ENCODE measurements at places on chromosomes 6 and 20.

GRCh38 chr6:50657513-50657912 is 55.8 kb upstream of the TFAP2D start:
- no peak for DNase-seq

DNA sequence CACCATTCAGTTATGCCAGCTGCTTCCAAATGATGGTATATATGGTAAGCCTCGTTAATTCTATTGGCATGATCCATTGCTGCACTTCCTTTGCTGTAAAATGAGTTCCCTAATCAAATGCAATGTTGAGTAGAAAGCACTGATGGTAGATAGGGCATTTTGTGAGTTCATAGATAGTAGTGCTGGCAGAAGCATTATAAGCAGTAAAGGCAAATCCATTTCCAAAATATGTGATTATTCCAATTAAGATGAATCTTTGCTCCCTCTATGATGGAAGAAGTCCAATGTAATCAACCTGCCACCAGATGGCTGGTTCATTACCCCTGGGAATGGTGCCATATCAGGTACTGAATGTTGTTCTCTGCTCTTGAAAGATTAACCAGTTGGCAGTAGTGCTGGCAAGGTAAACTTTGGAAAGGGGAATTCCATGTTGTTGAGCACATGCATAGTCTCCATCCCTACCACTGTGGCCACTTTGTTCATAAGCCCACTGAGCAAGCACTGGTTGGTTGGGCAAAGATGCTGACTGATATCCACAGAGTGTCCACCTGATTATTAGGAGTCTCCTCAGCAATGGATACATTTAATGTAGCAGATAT is 5.6 kb upstream of the TBPL1 start:
- DNase-seq: no peak

- no peak for DNase-seq
Measured at GRCh38 chr6:95530176-95530819, 47.0 kb upstream of the MANEA start.

- DNase-seq: peak; percentile 2
Measured at GRCh38 chr6:63504777-63505384, 67.4 kb upstream of the LOC128125822 start.

DNA sequence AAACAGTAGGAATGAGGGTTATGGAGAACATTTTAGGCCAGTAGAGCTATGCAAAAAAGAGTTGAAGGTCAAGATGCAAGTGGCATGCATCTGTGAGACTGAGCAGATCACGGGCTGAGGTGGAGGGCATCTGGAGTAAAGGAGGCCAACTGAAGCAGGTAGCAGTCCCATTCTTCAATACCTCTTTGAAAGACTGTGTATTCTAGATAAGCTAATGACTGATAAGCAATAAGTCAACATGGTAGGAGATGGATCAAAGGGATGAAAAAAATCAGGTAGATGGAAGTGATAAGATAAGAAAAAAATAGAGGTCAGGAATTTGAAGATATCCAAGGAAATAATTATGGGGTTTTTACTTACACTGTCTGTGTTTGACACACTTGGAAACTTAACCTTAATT is 55.6 kb downstream of the ARMC2 start:
- no peak for DNase-seq

- no peak for DNase-seq
Measured at GRCh38 chr20:57877131-57877824, 167.5 kb upstream of the PMEPA1 start.

GRCh38 chr6:41464481-41464880 is 81.7 kb upstream of the FOXP4 start:
- DNase-seq: peak; percentile 73

DNA sequence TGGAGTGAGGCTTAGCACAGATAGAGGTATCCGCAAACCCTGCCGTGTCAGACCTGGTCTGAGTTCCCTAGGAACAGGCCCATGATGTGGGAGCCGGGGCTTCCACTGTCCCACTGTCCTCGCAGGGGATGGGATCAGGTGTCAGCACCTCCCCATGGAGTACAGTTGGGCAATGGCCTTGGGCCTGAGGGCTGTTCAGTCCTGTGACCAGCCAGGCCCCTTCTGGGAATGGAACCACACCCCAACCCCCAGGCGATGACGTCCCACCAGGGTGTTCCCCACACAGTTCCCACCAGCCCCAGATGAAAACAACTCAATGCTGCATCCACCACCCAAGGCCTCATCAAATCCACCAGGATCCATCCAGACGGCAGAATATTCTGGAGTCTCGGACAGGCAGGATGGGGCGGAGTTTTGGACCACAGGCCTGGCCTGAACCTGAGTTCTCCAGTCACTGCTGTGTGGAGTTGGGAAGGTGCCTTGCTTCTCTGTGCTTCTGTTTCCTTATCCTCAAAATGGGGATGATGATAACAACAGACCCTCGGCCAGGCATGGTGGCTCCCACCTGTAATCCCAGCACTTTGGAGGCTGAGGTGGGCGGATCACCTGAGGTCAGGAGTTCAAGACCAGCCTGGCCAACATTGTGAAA is 62.2 kb downstream of the UBE2V1 start:
- no peak for DNase-seq

GRCh38 chr6:2884804-2885203 is 18.3 kb downstream of the SERPINB9 start:
- no peak for DNase-seq

DNA sequence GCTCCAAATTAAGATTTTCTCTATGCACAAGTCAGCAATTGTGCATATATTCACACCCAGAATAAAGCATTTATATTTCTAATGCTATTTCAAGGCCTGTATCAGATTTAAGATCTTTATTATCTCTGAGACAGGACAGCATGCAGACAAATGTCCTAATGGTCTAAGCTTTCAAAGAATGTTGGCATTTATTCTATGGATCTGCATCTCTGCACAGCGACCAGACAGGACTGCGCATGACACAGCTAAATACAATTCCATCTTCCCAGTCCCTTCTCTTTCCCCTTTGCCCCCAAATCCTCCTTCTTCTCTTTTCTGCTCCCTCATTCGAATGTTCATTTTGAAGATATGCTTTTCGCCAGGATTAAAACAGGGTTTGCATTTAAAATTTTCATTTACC is 478.5 kb downstream of the PKHD1 start:
- DNase-seq: peak; percentile 5

GRCh38 chr20:6282642-6283041 is 159.8 kb upstream of the FERMT1 start:
- no peak for DNase-seq

DNA sequence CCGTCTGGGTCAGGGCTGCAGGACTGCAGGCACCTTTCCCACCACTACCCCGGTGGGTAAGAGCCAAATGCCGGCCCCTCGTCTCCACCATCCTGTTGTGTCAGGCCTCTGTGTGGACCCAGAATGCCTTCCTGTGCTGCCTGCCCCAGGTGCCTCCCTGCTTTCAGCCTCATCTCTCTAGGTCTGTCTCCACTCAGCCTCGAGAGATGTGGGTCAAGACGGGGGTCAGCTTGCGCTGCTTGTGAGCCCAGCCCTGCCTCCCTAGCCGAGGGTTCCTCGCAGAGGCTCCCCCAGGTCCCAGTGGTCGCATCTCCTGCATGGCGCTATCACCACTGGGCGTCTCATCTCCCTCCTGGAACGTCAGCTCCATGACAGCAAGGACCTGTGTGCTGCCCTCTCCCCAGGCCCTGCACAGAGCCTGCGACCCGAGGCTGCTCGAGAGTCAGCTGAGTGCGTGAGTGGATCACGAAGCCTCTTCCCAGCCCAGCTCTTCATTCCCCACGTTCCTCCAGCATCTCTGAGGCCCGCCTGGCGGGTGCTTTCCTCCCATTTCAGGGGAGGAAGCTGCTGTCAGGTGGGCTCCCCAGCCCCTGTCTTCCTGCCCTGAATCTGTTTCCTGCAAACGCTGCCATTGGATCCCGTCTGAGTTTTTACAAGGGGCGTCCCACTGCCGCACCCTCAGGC is 38.7 kb upstream of the ZBP1 start:
- no peak for DNase-seq

- DNase-seq: no peak
Measured at GRCh38 chr6:165652766-165653165, 10.3 kb downstream of the PDE10A start.

- no peak for DNase-seq
Measured at GRCh38 chr20:1946762-1947534, 46.9 kb downstream of the PDYN start.

DNA sequence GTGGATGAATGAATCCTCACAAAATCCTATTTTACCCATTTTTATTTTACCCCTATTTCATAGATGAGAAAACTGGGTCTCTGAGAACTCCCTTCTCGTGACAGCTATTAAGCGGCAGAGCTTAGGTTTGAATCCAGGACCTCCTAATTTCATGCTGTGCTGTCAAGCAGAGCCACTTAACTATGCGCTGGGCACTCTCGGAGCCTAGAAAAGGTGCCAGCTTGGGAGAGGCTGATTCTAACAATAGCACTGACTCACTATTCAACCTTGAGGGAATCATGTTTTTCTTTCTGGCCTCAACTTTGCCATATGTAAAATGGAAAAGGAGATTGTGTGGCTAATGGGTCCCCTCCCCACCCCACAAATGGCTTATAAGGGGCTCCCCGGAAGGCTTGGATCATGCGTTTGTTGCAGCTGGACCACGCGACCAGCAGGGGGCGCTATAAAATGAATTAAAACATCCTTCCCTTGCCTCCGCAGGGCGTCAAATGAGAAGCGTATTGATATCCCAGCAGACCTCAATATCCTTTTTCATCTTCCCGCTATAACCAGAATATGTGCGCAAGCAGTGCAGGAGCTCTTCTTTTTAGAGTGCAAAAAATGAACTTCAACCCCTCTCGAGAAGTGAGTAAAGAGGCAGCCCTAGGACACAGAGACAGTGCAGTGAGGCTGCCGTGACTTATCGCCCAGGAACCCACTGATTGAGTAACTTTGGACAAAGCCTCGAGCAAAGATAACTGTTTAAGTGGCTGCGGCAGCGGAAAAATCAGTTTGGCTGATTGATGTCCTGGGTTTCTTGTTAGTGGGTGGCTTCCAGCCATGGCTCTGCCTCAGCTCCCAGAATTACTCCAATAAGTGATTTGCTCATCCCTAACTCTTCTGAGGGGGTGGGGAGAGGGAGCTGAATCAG is 12.8 kb upstream of the PDYN start:
- DNase-seq: peak; percentile 34
